ENCODE measurements at places on chromosomes 12 and 14.

GRCh38 chr12:58668233-58668632, 252.1 kb downstream of the LRIG3 start:
- no peaks in the 10 kb centered on the region for H3K36me3 ChIP-seq
- no peak overlapping the region for H3K4me3 ChIP-seq
- H3K27ac ChIP-seq, result no peak overlapping the region
- no peaks in the 10 kb centered on the region for H3K4me1 ChIP-seq
- no peaks in the 10 kb centered on the region for H3K27me3 ChIP-seq
- DNase-seq, result no peak

DNA sequence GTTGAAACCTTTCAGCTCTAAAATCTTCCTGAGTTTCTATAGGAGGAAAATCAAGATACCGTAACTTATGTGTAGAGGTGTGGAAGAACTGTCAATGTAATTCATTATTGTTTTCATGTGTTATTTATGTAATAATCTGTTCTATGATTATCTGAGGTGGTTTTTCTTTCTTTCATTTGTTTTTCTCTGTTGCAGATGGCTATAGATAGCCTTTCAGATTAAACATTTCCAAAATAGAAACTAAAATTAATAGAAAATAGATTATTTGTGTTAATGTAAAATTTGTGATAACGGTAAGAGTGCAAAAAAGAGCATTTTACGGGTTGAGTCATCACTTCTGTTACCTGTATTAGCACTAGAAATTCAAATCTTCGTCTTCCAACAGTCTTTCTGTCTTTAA, 128.8 kb downstream of the SYNE2 start:
- peaks cover 5% of the 10 kb centered on the region for H3K36me3 ChIP-seq
- H3K27ac ChIP-seq, result peak overlapping the region; percentile 32
- no peak overlapping the region for H3K4me3 ChIP-seq
- H3K4me1 ChIP-seq, result peaks cover 20% of the 10 kb centered on the region
- no peak for DNase-seq
- H3K27me3 ChIP-seq, result no peaks in the 10 kb centered on the region

DNA sequence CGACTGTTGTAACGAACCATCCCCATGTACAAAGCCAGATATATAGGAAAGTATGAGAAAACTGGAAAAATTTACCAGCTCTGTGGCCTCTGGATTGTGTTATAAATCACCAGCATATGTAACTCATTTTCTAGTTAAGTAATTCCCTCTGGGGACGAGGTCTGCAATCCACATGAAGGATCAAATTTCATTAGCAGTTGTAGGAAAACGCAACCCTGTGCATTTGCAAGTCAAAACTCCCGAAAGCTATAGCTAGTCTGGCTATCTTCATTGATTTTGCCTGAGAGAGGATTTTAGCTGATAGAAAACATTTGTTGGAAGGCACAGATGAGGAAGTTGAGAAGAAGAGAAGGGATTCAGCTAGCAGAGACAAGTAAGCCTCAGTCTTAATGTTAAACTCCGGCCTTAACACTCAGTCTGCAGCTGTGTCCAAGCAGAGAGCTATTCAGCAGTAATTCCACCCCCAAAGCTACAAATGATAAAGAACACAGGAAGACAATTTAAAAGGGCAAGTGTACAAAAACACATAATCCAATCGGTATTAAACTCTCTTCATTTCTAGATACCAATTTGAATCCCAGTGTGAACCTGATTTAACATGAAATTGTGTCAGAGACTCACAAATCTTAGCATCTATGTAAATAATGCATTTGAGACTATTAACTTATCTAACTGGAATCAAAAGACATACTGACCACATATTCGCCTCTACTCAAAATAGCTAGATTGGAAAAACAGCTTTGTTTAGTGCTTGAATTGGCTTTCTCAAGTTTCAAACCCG, 54.2 kb upstream of the CERS5 start:
- peaks cover 43% of the 10 kb centered on the region for H3K4me1 ChIP-seq
- H3K36me3 ChIP-seq, result peaks cover 5% of the 10 kb centered on the region
- no peaks in the 10 kb centered on the region for H3K27me3 ChIP-seq
- DNase-seq, result no peak
- H3K27ac ChIP-seq, result no peak overlapping the region
- H3K4me3 ChIP-seq, result no peak overlapping the region

DNA sequence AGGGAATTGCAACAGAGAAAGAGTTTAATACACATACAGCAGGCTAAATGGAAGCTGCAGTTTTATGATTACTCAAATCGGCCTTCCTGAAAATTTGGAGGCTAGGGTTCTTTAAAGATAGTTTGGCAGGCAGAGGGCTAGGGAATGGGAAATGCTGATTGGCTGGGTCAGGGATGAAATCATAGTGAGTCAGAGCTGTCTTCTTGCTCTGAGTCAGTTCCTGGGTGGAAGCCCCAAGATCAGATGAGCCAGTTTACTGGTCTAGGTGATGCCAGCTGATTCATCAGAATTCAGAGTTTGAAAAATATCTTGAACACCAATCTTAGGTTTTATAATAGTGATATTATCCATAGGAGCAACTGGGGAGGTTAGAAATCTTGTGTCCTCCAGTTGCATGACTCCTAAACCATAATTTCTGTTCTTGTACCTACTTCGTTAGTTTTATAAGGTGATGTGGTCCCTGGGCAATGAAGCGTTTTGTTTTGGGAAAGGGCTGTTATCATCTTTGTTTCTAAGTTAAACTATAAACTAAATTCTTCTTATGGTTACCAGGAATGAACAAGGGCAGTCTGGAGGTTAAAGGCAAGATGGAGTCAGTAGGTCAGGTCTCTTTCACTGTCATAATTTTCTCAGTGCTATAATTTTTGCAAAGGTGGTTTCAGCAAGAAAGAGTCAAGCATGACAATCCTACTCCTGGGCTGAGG, 257.8 kb upstream of the CCDC196 start:
- no peak overlapping the region for H3K27ac ChIP-seq
- peaks cover 31% of the 10 kb centered on the region for H3K27me3 ChIP-seq

DNA sequence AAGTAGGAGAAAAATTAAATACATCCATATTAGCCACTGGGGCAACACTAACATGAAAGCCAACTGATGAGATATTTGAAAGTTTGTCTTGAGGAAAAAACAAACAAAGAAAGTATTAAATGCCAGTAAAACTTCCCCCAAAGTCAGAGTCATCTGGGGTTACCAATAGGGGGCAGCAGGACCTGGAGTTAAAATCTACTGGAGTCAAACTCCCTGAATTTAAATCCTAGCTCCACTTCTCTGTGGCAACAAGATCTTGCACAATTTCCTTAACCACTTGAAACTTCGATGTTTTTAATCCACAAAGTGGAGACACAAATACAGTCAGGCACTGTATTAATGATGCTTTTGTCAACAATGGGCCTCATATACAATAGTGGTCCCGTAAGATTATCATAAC, 14.4 kb downstream of the PLEKHG7 start:
- DNase-seq, result no peak
- H3K27ac ChIP-seq, result no peak overlapping the region
- no peak overlapping the region for H3K4me3 ChIP-seq
- no peaks in the 10 kb centered on the region for H3K27me3 ChIP-seq

DNA sequence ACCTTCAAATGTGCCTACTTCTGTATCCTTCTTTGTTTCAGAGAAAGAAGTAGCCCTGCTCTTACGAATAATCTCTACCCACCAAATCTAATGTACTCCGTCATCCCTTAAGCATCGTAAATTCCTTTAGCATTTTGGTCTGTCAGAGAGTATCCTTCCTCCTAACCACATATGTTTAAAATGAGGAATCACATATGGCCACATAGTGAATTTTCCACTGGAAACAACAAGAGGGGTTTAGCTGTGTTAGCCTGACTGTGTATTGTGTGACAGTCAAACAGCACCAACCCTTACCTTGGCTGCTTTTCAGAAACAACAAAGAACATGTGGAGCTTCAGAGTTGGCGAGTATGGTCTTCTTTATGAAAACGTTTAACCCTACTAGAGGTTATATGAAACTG, 5.5 kb downstream of the LUM start:
- no peaks in the 10 kb centered on the region for H3K4me1 ChIP-seq
- H3K36me3 ChIP-seq, result no peaks in the 10 kb centered on the region
- H3K27me3 ChIP-seq, result no peaks in the 10 kb centered on the region
- no peak for DNase-seq
- no peak overlapping the region for H3K27ac ChIP-seq

DNA sequence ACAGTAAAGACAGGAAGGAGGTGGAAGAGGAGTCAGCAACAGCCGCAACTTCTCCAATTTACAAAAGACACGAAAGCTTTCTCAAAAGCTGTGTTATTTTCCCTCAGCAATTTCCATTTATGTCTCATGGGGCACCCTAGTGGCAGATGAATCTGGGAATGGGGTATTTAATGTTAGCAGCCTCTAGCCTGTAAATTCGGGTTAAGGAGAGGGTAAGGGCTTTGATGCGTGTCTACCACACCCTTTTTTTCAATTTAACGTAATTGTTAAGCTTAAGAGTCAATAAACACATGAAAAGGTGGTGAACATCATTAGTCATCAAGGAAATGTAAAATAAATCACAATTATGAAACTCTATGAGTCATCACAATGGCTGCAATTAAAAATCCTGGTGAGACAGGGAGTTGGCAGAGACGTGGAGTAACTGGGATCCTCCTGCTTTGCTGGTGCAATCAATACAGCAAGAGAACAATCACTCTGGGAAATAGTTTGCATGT, 986.4 kb downstream of the AACS start:
- DNase-seq, result no peak
- no peaks in the 10 kb centered on the region for H3K27me3 ChIP-seq
- H3K4me3 ChIP-seq, result no peak overlapping the region

DNA sequence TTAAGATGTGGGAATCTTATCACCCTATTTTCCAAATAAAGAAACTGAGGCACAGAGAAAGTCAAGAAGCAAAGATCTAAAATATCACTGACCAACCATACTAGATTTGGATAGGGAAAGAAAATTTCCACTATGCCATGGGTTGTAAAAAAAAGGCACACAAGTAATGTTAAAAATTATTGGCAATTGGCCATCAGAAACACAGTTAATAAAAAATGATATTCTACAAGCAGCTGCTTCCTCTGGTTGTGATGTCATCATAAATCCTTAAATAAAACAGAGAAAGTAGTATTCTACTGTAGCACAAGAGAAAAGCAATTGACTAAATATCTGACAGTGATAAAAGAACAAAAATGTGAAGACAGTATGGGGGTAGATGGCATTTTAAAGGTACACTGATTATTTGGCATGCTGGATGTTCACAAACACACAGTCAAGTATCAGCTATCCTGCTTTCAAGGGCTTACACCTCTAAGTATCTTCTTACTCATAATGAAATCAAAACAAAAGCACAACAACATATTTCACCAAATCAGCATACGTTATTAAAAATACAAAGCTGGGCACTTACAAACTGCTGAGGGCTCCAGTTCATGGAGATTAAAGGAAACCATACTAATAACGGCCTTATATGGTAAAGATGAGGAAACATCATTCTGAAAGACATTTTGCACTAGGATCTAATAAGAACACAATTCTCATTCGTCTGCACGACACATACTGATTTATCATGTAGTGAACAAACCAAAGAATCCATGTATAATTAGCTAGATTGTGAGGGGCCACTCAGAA, 45.7 kb downstream of the CORO1C start:
- H3K4me3 ChIP-seq, result no peak overlapping the region
- H3K36me3 ChIP-seq, result peaks cover 1% of the 10 kb centered on the region
- H3K4me1 ChIP-seq, result peaks cover 50% of the 10 kb centered on the region
- DNase-seq, result no peak
- no peak overlapping the region for H3K27ac ChIP-seq

- H3K27me3 ChIP-seq, result no peaks in the 10 kb centered on the region
- no peaks in the 10 kb centered on the region for H3K36me3 ChIP-seq
- H3K4me3 ChIP-seq, result no peak overlapping the region
- DNase-seq, result no peak
These were observed 246.6 kb downstream of the TMEM132D start for GRCh38 chr12:129657179-129657578.

DNA sequence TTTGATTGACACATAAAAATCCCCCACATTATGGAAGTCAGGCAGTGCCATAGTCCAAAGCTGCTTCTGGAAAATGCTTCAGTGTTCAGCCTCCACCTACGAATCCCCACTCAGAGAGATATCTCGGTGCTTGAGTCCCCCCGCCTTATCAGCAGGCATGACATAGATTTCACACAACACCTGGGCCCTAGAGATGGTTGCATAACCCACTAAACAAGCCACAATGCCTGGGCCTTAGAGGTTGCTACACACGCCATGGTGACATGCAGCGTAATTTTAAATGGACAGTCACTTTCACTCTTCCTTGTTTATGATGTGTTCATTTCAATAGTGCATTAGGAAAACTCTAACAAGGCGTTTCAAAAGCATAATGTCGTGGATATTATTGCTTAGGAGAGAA, 38.0 kb downstream of the CCDC60 start:
- no peak overlapping the region for H3K27ac ChIP-seq
- H3K4me1 ChIP-seq, result no peaks in the 10 kb centered on the region
- H3K27me3 ChIP-seq, result no peaks in the 10 kb centered on the region
- H3K36me3 ChIP-seq, result no peaks in the 10 kb centered on the region
- no peak for DNase-seq
- no peak overlapping the region for H3K4me3 ChIP-seq

- peaks cover 16% of the 10 kb centered on the region for H3K4me1 ChIP-seq
- H3K36me3 ChIP-seq, result no peaks in the 10 kb centered on the region
- no peak overlapping the region for H3K4me3 ChIP-seq
- DNase-seq, result no peak
These were observed 9.8 kb upstream of the ABHD12B start for GRCh38 chr14:50862036-50862570.

GRCh38 chr12:109440851-109441490, 36.1 kb downstream of the KCTD10 start:
- peak overlapping the region; percentile 70 for H3K27ac ChIP-seq
- H3K27me3 ChIP-seq, result no peaks in the 10 kb centered on the region
- H3K4me3 ChIP-seq, result no peak overlapping the region
- DNase-seq, result no peak
- no peaks in the 10 kb centered on the region for H3K4me1 ChIP-seq

GRCh38 chr12:9866860-9867269, 2.3 kb downstream of the CLEC2B start:
- no peaks in the 10 kb centered on the region for H3K27me3 ChIP-seq
- peaks cover 20% of the 10 kb centered on the region for H3K36me3 ChIP-seq
- peak overlapping the region; percentile 99 for H3K27ac ChIP-seq
- peak overlapping the region; percentile 95 for H3K4me3 ChIP-seq
- no peak for DNase-seq

DNA sequence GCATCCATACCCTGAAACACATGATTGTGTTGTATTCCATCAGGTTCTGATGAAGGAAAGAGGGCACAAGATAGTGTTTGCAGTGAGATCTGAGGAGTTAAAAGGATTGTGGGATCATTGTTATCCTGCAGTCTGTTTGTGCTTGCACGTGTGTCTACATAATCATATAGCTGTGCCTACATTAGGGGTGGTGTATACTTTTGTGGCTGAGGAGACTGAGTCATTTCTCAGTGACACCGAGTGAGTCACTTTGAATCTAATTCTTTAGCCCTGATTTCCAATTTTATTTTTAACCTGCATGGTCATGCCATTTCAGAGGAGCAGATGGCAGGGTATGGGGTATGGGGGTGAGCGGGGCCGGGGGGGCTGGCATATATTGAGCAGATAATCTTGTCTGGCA, 133.2 kb downstream of the ANO4 start:
- DNase-seq, result no peak
- H3K4me3 ChIP-seq, result no peak overlapping the region
- H3K4me1 ChIP-seq, result no peaks in the 10 kb centered on the region
- H3K27ac ChIP-seq, result no peak overlapping the region
- no peaks in the 10 kb centered on the region for H3K27me3 ChIP-seq

GRCh38 chr12:66236969-66237368, 48.0 kb downstream of the IRAK3 start:
- H3K4me1 ChIP-seq, result peaks cover 12% of the 10 kb centered on the region
- H3K27ac ChIP-seq, result no peak overlapping the region
- no peak overlapping the region for H3K4me3 ChIP-seq
- H3K27me3 ChIP-seq, result peaks cover 14% of the 10 kb centered on the region
- H3K36me3 ChIP-seq, result no peaks in the 10 kb centered on the region

- H3K27me3 ChIP-seq, result peaks cover 36% of the 10 kb centered on the region
- H3K36me3 ChIP-seq, result peaks cover 2% of the 10 kb centered on the region
- H3K4me1 ChIP-seq, result peaks cover 7% of the 10 kb centered on the region
These were observed 4.2 kb downstream of the DENND5B start for GRCh38 chr12:31586728-31587127.
